Epithelial cell of prostate (primary cell): ENCODE measurements at places on chromosomes 1 and 21.

DNA sequence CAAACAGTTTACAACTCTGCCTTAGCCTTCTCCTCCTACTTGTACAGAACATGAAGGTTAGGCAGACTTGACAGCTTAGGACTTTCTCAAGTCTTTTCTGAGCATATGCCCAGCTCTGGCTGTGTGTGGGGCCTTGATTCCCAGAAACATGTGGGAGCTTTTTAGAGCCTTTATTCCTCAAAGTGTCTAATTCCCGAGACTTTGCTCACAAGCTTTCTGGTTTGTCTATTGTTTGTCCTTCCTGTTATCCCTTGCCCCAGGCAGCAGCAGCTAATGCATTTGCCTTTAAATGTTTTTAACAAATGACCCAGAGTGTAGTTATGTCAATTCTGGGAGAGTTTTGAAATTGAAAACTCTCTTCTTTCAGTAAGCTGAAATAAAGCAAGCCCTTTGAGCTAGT lies 29.2 kb downstream of the ST7L start:
- DNase-seq = no peak

- DNase-seq = peak; percentile 98
These were observed 14.2 kb upstream of the CASQ2 start for GRCh38 chr1:115782571-115783281.

DNA sequence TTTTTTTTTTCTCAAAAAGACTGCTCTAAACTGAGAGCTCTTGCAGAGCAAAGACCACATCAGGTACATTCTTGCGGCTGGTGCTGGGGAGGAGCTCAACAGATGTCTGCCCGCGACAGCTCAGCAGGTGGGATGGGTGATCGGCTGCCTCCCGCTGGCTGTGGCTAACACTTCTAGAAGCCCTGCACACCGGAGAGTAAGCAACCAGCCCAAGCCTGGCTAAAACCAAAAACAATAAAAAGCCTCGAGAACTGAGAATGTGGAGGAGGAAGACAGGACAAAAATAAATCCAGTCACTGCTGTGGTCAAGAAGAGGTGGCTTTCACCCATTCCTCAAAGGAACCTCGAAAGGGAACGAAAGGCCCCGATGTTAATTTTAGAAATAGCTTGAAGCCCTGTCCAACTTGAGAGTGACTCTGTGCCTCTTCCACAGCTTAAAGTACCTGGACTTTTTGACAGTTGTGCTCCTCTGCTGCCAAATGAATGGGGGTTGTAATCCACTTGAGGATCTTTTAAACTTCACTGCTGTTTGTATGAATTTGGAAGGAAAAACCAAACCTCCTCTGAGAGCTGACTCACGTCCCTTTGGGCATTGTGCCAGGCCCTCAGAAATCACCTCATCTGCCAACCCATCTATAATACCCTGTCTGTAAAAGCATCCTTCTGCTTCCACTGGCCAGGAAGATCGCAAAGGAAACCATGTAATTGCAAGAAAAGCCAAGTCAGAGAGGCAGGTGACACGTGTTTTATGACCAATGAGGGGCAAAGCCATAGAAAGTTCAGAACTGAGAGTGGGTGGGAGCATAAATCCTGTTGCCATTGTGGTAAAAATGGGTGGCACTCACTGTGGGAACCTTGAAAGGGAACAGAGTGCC lies 78.6 kb downstream of the KCNN3 start:
- DNase-seq = no peak

DNA sequence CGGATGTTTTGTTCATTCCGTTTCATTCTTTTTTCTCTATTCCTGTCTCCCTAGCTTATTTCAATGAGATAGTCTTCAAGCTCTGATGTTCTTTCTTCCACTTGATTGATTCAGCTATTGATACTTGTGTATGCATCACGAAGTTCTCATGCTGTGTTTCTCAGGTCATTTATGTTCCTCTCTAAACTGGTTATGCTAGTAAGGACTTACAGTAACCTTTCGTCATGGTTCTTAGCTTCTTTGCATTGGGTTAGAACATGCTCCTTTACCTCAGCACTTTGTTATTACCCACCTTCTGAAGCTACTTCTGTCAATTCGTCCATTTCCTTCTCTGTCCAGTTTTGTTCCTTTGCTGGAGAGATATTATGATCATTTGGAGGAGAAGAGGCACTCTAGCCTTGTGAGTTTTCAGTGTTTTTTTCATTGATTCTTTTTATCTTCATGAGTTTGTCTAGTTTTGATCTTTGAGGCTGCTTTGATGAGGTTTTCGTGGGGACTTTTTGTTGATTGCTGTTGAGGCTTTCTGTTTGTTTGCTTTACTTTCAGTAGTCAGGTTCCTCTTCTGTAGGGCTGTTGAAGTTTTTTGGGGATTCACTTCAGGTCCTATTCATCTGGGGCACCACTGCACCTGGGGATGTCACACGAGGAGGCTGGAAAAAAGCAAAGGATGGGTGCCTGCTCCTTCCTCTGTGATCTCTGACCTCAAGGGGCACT lies 496.9 kb upstream of the LRRC7 start:
- DNase-seq = no peak

DNA sequence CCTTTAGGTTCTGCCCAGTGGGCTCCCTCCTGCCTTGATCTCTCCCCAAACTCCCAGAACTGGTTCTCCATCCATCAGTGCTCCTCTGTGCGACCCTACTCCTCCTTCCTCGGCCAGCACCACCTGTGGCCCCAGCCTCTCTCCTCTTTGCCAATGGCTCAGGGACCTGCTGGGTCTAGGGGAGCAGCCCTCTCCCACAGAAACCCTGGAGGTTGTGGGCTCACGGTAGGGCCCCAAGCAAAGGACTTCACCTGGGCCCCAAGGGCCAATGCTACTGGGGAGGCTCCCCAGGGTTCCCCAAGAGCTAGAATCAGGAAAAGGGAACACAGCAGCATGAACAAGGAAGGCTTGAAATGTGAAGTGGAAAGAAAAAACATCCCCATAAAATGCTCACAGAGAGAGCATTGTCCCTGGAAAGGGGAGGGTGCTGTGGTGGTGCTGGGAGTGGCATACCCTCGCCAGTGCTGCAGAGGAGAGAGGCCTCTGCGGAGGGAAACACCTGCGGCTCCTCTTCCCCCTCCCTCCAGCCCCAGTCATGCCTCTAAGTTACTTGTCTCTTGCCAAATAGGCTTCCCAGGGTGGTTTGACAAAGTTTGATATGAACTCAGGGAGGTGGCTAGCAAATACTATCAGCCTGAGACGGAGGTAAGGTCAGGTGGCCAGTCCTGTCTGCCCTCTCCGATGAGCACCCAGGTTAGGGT lies 2.5 kb downstream of the TMEM63A start:
- DNase-seq = no peak

- no peak for DNase-seq
These were observed 561.6 kb downstream of the PLA2G4A start for GRCh38 chr1:187390215-187390818.

GRCh38 chr1:30883389-30884172 lies 25.0 kb downstream of the SDC3 start:
- DNase-seq = no peak

DNA sequence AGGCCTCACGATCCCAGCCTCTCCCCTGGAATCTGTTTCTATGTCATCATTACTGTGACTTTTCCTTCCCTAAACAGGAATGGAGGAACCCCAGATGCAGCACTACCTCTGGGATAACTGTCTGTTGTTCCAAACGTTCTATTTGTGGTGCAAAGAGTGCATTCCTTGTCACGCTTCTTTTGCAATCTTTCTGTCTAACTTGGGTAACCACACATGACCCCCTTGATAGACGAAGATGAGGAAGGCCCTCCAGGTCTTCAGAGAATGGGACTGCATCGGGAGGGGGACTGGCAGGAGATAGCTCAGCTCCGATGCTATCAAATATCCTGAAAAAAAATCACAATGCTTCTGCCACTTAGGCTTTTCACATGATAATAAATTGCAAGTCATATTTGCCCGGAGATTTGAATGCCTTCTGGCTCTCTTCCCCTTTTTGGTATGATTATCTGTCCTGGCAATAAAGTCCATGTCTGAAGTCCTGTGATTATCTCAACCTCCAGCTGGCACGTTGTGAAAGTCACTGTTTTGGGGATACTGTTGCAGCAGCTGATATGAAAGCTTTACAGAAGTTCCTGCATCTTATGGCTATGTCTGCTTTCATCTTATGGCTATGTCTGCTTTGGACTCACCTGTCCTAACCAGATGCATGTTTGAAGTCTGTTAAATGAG lies 148.7 kb upstream of the LMO4 start:
- no peak for DNase-seq

GRCh38 chr1:98084188-98084587 lies 163.4 kb upstream of the DPYD start:
- no peak for DNase-seq

GRCh38 chr1:183807549-183808168 lies 2.7 kb downstream of the RGL1 start:
- peak; percentile 50 for DNase-seq
